RWPE1 (cell line): ENCODE measurements at places on chromosomes 4 and X.

DNA sequence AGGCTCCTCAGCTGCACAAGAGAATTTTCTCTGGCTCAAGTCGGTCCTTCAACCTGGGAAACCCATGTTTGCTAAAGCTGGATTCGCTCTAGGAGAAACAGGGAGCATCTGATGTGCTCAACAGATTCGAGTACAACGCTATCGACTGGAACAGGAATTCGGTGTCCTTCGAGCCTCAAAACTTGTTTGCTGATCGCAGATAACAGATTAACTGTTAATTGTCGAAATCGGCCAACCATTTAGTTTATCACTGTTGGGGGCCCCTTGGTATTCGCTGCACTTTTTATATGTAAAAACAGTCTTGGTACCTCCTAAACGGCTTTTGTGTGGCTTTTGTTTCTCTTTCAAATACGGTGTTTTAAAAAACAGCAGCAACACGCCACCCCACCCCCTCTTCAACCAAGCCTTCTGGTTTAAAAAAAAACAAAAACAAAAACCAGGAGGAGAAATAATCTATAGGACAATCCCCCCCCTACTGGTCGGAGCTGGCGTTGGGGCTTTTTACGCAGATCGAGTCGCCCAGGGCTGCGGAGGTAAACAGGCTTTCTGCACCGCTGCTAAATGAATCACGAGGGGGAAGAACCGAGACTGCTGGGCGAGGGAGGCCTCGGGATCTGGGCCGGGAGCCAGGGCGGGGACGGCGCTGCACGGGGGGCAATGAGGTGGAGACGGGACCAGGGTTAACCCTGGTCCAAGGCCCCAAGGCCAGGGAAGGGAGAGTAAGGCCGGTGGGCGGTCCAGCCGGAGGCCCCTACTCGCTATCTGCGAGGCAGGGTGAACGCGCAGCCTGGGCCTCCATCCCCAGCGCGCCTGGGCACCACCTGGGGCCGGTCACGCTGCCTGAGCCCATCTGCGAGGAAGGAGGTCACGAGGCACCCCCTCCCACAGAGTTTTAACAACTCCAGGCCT lies 71.7 kb upstream of the BCOR start:
- no peak for DNase-seq

GRCh38 chr4:120636120-120636630 lies 286.4 kb downstream of the PRDM5 start:
- DNase-seq = no peak

DNA sequence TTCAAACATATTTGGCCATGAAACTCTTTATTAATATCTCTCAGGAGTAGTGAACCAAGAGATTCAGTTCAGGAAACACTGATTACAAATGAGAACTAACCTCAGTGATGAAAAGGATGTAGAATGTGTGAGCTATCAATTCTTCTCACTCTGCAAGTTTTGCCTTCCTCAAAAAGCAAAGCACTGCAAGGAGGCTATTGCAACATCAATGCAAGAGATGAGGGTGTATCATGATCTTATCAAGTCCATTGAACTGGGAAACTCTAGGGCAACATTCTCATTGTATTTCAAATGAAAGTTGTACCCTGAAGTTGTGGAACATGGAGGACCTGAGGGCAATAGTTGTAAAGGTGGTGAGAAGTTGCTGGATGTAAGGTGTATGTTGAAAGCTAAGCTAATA lies 56.4 kb upstream of the VEGFC start:
- DNase-seq = no peak

- DNase-seq = no peak
These were observed 144.0 kb upstream of the KIT start for GRCh38 chr4:54513741-54514140.

- peak; percentile 26 for DNase-seq
These were observed 898 bp downstream of the UBQLN2 start for GRCh38 chrX:56564164-56564885.

DNA sequence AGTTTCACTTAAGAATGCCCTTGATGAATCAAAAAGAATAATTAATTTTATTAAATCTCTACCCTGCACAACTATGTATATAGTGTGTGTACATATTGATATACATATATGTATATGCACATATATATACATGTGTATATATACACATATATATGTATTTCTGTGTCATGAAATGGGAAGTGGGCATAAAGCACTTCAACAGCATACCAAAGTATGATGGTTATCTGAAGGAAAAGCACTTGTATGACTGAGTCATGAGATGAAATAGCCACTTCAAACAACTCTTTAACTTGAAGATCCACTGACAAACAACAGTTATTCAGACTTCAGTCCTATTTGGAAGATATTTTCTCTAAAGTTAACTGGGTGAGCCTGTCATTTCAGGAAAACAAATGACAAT lies 16.3 kb downstream of the RNF128 start:
- DNase-seq = no peak

GRCh38 chrX:118963159-118963558 lies 11.3 kb upstream of the LONRF3 start:
- no peak for DNase-seq

GRCh38 chr4:3745886-3746656 lies 20.1 kb upstream of the ADRA2C start:
- DNase-seq = peak; percentile 14

DNA sequence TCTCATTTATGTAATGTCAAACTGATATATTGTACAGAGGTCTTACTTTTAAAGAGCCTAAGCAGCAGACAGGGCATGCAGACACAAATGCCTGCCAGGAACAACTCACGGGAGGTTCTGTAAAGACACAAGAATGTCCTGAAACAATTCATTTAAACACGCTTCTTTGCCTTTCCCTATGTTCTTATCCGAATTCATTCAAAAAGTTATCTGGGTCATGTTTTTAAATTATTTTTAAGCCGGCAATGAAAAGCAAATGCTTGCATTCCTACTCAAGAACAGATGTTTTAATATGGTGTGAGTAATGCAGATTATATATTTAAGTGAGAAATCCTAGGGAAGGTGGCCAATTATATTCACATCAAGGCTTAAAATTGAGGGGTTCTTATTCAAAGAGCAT lies 192.6 kb downstream of the PDGFC start:
- no peak for DNase-seq

DNA sequence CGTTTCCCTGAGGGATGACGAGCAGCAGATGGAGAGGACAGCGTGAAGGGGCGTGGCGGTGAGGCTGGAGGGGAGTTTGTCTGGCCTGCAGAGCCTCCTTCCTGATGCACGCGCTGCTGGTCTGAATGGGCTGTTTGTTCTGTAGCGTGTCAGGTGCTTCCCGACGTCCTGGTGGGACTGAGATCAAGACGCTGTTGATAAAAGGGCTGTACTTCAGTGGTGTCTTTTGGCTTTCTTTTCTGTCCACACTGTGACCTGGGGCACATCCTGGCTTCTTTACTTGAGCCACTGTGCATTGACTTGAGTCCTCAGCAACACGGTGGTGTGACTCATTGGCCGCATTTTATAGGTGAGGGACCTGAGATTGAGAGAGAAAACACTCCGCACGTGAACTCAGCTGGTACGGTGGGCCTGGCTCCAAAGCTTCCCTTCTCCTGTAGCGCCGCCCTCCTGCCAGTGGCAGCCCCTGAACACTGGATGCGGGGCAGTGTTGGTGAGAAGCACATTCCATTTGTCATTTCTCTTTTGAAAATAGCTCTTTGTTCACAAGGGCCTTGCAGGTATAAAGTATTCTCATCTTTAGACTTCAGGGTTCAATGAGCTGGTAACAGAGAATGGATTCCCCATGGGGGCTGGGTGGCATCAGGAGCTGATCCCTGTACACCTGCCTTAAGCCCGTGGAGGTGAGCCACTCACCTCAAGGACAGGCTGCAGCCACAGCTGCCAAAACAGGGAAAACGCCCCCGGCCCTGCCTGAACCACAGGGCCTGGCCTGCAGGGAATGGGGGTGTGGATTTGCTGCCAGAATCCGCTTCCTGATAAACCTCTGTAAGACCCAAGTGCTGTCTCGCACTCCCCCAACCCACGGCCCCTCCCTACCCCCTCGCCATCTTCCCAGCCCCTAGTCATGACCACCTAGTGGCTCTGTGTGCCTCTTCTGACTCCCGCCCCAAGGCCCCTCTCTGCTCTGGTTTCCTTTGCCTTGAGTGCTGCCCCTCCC lies 29.2 kb downstream of the NSG1 start:
- no peak for DNase-seq

GRCh38 chr4:186104114-186104889 lies at the start of gene FAM149A:
Gene FAM149A (plus strand): TSS chr4:186104704.
- DNase-seq = peak; percentile 9

DNA sequence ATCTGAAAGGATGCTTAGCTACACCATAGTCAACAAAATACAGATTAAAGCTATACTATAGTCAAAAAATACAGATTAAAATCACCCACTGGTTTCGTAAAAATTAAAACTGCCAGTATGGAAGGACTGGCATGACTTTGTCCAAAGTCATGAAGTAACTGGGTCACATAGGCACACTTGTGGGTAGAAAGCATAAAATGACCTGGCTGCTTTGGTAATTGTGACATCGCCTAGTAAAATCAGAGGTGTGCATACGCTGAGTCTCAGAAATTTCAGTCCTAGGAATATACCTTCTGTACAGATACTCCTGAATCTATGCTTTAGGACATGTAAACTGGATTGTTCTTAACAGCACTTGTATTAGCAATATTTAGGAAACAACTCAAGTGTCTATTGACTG lies 28.1 kb downstream of the CLNK start:
- no peak for DNase-seq

- DNase-seq = no peak
These were observed at the start of gene SLC10A6 for GRCh38 chr4:86848732-86849619. Gene SLC10A6 (minus strand): TSS chr4:86849384. CDS start chr4:86849115, 269 bp downstream.

- DNase-seq = no peak
These were observed 222.4 kb downstream of the GALNTL6 start for GRCh38 chr4:172035562-172035961.

DNA sequence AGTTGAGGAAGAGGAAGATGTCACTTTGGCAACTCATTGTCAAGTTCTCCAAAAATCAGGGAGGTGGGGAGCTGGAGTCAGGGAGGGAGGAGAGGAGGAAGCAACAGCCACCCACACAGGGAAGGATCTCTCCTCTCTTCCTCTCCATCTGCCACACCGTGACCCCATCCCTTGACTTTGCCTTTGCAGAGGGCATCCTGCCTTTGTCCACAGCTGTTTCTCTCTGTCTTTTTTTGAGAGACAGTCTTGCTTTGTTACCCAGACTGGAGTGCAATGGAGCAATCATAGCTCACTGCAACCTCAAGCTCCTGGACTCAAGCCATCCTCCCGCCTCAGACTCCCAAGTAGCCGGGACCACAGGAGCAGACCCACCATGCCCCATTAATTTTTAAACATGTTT lies 276.0 kb downstream of the SHOX start:
- DNase-seq = no peak

GRCh38 chr4:184668096-184668495 lies 18.6 kb downstream of the PRIMPOL start:
- no peak for DNase-seq

DNA sequence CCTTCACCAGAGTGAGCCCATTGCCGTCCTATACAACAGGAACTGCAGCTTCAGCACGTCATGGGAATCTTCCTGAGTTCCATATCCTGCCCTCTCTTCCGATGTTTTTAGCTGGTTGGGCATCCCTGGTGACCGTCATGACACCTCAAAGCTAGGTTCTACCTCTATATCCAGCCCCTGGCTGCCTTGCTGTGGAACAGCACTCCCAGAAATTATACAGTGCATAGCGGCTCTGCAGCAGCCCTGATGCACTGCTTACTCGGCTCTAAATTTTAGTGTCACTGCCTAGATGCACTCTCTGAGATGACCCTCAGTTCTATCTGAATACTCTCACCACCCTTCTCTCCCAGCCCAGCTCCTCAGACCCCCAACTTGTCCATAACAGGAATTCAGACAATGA lies 44.3 kb downstream of the ARHGEF38 start:
- no peak for DNase-seq

- no peak for DNase-seq
These were observed 79.5 kb downstream of the FAM184B start for GRCh38 chr4:17701882-17702281.

DNA sequence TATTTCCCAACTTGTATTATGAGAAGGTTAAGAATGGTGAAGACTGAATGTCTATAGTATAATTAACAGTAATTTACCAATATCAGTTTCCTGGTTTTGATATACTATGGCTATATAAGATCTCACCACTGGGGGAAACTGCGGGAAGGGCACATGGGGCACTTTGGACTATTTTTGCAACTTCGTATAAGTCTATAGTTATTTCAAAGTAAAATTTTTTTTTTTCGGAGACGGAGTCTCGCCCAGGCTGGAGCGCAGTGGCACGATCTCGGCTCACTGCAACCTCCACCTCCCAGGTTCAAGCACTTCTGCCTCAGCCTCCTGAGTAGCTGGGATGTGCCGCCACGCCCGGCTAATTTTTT lies 46.1 kb downstream of the CXorf58 start:
- no peak for DNase-seq
